ENCODE measurements at places on chromosomes 6 and 20.

GRCh38 chr20:45008521-45009049 is 42.3 kb downstream of the STK4 start:
- DNase-seq, result no peak

DNA sequence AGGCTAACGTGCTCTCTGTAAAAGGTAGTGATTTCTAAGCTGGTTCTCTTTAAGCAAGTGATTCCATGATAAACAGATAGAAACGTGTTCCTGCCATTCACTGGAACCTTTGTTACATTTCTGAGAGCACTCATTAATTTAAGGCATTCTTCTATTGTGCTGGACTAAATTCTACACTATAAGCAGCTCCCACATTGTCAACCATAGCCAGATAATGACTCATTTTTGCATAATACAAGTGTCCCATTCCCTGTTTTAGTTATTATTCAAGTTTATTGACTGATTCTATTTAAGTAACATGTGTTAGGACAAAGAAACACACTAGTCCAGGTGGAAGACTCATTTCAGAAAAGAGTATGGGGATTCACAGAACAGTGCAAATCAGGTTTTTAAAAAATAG is 13.5 kb upstream of the XRN2 start:
- no peak for DNase-seq

DNA sequence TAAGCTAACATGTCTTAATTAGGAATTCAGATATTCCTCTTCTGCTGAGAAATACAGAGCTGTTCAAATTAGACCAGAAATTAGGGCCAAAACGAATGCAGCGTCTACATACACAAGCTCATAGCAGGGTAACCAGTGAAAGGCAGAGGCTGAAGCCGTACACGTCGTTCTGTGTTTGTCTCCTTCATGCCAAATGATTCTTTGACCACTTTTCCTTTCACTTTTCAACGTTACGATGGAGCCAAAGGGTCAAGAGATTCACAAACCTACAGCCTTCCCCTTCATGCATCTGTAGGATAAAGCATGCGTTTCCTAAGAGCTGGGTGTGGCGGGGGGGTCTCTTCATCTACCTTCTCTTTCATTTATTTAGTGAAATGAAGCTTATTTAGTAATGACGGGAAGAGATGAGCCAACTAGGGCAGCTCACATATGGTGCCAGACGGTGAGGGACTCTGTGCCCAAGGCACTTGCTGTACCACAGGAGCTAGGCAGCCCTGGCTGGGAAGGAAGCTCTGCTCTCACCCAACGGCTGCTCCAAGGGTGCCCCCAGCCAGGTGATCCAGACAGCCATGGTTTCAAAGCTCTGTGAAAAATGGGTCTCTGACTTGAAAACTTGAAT is 178.0 kb downstream of the ATXN1 start:
- no peak for DNase-seq

DNA sequence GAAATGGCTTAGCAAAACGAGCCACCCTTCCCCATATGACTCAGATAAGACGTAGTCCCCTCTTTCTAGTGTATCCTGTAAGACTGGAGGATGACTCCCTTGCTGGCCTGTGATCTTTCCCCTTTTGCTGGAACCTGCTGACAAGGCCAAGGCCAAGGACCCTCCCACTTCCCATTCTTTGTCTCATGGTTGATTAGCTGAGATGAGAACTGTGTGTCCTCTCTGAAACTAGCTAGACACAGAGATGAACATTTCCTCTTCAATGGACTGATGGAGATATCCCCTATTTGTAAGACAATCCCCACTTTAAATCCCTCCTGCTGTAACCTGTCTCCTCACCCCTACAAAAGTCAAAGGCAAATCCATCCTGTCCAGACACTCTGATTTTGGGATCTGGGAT is 33.4 kb upstream of the SCRT2 start:
- no peak for DNase-seq

DNA sequence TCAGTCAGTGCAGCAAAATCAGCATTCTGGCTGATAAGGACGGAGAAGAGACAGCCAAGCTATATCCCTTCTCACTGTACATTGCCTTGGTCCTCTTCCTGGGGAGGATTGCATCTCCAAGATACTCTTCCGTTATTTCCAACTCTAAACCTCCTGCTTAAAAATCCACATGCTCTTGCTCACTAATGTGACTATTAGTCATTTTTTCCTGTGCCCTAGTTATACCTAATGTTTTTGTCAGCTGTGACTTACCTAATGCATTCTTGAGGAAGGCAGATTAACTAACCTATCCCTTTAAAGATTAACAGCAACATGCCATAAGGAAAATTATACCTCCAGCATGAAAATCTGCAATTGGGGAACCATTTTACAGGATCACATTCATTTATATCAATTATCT is 317.6 kb downstream of the BTBD9 start:
- no peak for DNase-seq

DNA sequence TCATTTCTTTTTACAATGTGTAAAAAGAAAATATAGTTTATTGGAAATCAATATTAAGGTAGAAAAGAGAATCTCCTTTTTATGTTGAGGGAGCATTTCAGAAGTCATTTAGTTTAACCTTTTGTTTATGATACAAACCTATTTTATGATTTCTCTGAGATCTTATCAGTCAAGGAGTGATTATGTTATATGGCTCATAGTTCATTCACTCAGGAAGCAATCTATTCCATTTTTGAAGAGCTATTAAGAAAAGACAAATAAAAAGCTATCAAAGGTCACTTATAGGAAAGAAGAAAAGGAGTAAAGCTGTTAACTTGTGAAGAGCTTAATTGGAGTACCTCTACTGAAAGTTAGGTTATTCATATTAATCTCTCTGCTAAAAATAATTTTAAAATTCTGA is 526.6 kb upstream of the JAG1 start:
- no peak for DNase-seq
